ENCODE measurements at places on chromosomes 3 and 15.
A peak's percentile ranks its signal among the peaks of the same experiment; 100 is the strongest.

GRCh38 chr15:92385096-92385495 is 8.6 kb upstream of the ST8SIA2 start:
- DNase-seq: no peak

DNA sequence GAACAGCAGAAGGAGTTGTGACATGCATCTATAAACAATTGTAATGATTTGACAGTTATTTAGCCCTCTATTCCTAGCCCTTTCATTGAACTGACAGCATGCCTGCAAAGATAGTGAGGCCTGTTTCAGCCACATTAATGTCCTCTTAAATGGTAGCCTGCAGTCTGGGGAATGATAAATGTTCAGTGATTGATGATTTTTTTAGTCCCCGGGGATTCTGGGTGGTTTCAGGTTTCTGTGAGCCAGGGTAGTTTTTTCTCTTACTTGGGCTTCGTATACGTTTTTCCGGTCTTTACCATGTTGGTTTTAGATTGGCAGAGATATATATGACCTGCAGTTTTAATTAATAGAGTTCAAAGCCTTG is 172.0 kb downstream of the TCF12 start:
- no peak for DNase-seq

DNA sequence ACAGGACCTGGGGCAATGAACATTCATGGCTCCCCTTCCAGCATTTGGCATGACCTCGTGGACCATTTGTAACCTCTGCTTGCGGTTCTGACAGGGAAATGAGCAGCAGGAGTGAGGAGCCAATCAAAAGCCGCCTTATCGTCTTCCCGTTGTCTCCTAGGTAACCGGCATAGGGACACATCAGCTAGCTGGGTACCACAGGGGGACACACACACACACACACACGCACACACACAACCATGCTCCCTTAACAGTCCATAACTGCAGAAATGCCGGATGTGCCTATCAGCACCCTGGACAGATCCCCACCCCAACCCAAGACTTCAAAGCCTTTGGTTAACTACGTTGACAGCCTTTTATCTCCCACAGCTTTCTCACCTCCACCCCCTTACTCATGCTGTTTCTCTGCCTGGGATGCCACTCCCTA is 53.4 kb upstream of the CCDC174 start:
- DNase-seq: no peak

- DNase-seq: no peak
Observed at GRCh38 chr15:64530918-64531317, 70.5 kb downstream of the ZNF609 start.

DNA sequence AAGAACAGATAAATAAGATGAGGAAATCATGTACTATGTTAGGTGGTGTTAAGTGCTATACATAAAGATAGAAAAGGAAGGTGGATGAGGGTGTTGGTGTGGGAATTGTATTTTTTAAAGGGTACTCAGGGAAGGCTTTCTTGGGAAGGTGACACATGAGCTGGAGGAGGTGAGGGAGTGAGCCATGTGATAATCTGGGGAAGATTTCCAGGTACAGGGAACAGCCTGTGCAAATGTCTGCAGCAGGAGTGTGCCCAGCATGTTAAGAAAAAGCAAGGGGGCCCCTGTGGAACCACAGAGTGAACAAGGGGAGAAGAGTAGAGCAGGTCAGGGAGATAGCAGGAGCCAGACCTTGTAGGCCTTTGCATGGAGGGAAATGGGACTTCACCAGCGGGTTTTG is 175.6 kb downstream of the SSR3 start:
- no peak for DNase-seq

DNA sequence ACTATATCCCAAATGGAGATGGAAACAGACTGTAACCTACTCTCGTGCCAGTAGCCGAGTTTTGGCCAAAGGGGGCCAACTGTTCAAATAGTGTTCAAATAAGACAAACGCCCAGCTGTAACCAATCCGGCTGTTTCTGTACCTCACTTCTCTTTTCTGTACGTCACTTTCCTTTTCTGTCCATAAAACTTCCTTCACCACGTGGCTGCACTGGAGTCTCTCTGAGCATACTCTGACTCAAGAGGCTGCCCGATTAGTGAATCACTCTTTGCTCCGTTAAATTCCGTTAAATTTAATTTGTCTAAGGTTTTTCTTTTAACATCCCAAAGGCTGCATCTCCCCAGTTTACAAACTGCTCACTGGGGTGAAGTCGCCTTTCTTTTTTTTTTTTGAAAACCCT is 219.2 kb upstream of the P2RY1 start:
- no peak for DNase-seq

DNA sequence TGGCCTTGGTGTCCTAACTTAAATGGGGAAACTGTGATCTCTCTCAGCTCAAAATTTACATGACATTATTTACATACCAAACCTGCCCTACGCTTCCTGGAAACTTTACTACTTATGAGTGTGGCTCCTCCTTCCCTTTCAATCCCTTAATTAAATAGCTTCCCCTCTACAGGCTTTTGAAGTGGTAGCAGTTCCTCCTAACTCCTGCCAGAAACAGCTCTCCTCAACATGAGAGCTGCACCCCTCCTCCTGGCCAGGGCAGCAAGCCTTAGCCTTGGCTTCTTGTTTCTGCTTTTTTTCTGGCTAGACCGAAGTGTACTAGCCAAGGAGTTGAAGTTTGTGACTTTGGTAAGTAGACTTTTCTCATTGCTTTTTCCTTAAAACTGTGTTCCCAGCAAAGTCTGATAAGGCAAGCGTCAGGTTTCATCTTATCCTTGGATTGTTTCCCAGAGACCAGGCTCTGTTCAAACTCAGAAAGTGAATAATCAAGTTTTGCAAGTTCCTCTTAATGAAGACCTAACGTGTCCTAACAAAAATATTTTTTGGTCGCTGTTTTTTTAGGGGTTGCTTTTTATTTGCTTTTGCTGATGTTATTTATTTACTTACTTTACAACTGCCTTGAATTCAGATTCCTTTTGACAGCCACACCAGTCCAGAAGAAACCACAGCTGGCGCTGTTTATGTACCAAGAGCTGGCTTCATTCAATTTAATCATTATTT is at the start of gene ACP3:
Gene ACP3, plus strand, starts transcription at position 179 of the 720 bp plus-strand sequence. Its CDS starts 50 bp downstream, at position 229.
- peak; percentile 89 for DNase-seq

DNA sequence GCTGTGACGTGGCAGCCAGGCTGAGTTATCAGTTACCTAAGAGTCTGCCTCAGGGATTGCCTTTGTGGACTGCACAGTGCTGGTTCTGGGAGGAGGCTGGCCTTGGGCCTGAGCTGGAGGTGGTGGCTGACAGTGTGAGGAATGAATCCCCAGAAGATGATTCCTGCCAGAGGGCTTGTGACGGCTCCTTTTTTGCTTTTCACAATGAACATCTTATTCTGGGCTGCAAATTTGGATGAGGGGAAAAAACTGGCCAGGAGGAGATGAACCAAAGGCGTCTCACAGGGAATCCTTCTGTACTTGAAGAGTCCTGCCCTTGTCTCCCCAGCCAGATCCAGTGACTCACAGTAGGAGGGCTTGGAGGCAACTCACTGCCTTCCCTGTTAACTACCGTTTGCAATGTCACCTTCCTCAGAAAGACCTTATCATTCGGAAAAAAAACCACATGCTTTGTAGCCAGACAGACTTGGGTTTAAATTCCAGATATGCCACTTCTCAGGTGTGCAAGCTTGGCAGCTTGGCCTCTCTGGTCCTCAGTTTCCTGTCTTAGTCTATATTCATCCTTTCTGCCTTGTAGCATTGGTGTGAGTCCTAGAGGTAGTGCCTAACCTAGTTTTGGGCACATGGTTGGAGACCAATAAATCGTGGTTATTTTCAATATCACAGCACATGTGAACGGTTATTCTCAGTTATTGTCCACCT is 19.1 kb downstream of the ST6GAL1 start:
- no peak for DNase-seq

- no peak for DNase-seq
Observed at GRCh38 chr3:109396806-109397205, 59.5 kb upstream of the DPPA4 start.

DNA sequence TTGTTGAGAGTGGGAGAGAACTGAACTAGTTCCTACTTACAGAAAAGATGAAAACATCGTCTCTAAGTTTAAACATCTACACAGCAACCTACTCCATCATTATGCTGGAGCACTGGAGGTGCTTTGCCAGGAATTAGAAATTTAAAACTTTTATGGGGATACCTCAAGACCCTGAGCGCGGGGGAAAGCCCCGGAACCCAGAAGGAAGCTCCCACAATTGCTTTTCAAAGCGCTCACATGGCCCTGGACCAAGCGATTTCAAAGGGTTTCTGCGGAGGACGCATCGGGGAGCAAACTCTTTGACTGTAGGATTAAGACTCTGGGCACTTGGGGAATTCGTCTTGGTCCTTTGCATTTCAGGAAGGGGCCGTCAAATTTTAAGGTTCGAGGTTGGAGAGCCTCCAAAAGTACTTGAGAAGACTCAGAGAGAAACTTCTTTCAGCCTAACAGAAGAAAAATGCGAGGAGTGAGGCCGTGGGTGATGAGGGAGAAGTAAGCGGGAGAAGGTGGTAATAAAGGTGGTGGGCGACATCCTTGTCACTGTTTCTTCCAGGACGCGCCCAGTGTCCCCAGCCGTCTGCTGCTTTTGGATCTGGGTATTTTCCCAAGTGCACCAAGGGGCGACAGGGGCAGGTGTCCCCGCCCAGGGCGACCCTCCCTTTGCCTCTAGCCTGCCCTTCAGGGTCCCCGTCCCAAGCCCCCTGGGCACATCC is 591 bp downstream of the PROK2 start:
- DNase-seq: no peak

- no peak for DNase-seq
Observed at GRCh38 chr15:41494922-41495735, 1.5 kb downstream of the ITPKA start.

GRCh38 chr3:12439161-12439940 is 44.9 kb upstream of the TSEN2 start:
- no peak for DNase-seq

- DNase-seq: no peak
Observed at GRCh38 chr3:126990890-126991289, 8.0 kb downstream of the PLXNA1 start.

- DNase-seq: peak; percentile 37
Observed at GRCh38 chr3:172673210-172673679, 37.6 kb downstream of the NCEH1 start.

DNA sequence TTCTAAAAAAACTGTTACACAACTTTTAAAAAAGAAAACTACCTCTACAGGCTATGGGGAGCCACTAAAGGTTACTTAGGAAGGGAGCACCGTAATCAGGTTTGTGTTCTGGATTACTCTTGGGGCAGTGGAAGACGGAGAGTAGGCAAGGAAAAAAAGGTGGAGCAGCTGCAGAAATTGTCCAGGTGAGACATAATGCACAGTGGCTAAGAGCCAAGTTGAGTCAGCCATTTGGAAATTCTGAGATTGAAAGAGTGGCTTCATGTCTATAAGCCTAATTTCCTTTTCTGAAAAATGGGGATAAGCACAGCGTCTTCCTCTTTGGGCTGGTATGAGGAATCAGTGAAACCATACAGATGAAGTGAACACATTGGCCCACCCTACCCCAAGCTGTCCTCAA is 195.2 kb downstream of the CADPS start:
- no peak for DNase-seq

GRCh38 chr3:193863657-193864357 is 270.8 kb downstream of the OPA1 start:
- no peak for DNase-seq

- no peak for DNase-seq
Observed at GRCh38 chr15:95295896-95296625, 1034.4 kb upstream of the NR2F2 start.

DNA sequence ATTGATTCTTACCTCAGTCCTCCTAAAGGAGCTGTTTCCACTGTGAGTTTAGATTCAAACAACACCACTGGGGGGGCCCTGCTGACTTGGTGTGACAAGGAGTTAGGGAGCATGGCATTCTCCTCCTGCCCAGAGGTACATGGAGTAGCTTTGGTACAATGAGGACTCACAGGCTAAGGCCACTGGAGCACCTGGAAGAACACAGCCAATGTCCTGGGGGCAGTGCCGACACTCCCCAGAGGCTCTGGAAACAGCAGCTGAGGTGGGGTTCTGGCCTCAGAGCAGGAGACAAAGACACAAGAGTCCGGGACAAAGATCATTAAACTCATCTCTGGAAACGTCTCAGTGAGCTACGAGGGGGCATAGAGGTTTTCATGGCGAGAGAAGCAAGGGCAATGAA is 69.7 kb upstream of the POMGNT2 start:
- no peak for DNase-seq

DNA sequence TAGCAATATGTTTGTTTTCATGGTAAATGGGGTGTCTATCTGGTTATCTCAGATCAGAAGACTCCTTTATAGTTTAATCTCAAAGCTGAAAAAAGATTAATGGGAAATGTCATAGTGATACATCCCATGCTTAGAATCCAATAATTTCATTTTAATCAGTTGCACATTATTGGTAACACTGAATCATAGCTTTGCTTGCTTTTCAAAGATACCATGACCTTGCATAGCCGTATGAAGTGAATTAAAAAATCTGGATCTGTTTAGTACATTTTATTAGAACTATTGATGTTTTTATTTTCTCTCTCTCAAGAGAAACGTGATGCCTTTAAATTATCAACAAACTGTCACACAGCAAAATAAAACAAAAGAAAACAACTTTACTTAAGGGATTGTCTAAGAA is 506.7 kb upstream of the SGO1 start:
- no peak for DNase-seq

GRCh38 chr3:41920406-41920965 is 41.4 kb downstream of the ULK4 start:
- no peak for DNase-seq

DNA sequence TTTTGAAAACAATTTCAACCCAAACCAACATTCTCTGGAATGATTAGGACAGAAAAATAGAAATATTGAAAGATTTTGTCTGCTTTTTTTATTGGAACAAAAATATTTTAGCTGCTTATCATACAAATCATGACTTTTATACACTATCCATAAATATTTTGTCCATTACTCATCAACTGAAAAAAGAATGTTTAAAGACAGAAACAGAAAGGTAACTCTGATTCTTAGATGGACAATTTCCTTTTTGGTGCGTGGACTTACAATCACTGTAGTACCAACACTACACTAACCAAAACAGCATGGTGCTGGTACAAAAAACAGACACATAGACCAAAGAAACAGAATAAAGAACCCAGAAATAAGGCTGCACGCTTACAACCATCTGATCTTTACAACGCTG is 582.8 kb upstream of the CCDC54 start:
- no peak for DNase-seq

- DNase-seq: no peak
Observed at GRCh38 chr3:195773956-195774537, 37.7 kb downstream of the MUC4 start.

DNA sequence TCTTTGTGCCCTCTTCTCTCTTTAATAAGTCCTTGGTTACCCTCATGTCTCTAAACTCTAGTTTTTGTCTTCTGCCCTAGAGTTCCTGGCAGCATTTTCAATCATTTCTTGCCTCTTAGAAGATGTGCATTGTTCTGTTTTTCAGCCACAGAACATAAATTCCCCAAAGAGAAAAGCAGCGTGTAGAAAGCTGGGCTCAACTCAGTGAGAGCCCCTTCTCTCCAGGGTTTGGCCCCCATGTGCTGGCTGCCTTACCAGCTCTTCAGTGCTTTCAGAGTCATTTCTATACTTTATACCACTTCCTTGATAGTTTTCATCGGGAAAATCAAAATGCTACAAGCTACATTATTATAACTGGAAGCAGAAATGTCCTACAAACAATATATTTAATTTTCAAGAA is 369.1 kb upstream of the GRM7 start:
- DNase-seq: no peak

GRCh38 chr3:33063651-33064051 is 33.3 kb downstream of the GLB1 start:
- DNase-seq: no peak

GRCh38 chr3:52391096-52391495 is 53.8 kb downstream of the SEMA3G start:
- DNase-seq: no peak

GRCh38 chr15:24752354-24752753 is 76.8 kb downstream of the NPAP1 start:
- DNase-seq: no peak
